Heart left ventricle (tissue), 16 donors: ENCODE measurements at places on chromosomes 11 and 22.
A peak's percentile ranks its signal among the peaks of the same experiment; 100 is the strongest.

DNA sequence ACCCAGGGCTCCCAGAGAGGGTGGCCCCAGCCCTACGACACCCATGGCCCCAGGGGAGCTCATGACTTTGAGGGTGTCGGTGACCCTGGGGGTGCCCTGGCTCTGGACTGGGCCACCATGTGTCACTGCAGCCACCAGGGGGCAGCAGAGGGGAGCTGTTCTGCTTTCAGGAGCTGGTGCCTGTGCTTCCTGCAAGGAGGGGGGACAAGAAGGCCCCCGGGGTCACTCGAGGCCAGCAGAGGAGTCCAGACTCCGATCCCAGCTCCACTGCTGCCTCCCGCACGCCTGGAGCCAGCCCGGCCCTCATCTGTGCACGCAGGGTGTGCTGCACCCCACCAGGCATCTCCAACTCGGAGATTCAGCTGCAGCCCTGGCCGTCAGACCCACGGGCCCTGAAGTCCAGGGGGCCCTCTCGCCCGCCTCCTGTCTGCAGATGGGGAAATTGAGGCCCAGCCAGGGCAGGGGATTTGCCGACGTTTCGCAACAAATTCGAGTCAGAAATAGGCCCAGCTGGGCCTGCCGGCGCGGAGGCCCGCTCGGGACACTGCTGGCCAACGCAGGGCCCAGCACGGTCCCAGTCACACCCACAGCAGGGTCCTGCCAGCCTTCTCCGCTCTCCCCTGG lies 29.5 kb upstream of the WNT7B start:
- DNase-seq = peak; percentile 97

DNA sequence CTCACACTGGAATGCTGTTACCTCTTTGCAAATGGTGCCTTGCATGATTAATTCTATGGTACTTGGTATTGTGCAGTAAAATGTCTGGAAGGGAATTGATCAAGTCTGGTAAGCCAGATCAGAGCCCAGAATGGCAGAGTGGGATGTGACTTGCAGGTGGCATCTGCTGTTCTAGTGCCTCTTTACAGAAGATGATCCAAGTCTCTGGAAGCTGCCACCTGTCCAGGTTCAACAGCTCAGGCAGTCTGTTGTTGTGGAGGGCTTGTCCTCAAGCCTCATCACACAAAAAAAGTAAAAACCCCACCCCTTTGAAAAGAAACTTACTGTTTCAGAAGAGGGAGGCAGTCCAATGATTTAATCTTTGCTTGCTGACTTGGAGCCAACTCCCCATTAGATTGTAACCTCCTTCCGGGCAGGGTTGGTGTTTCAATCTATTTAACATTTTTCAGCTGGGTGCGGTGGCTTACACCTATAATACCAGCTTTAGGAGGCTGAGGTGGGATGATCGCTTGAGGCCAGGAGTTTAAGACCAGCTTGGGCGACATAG lies 17.1 kb downstream of the ZNRF3 start:
- no peak for DNase-seq

GRCh38 chr22:19678949-19679521 lies 35.3 kb upstream of the SEPTIN5 start:
- DNase-seq = no peak

DNA sequence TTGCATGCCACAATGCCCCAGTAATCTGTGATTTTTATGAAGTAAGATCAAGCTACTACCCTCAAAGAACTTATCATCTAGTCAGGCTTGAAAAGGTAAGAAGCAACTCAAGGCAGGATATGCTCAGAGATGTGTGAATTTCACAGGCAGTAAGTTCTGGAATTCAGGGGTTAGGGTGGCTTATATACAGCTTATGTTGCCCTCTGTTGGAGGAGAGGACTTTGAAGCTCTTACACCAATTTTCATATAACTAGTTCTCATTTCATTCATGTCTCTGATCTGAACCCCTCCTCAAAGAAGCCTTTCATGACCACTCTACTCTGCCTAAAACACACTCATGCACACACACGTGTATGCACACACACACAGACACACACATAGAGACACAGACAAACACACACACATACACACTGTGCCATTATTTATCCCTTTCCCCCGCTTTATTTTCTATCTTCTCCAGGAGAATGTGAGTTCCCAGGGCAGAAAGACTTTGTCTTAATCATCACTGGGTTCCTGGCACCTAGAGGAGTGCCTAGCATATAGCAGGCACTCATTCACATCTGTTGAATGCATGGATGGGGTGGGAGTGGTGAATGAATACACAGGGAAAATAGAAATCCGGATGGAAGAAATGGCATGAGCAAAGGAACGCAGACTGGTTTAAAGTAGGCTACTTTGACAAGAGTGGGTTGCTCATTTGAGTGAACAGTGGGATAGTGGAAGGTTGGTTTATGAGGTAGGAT lies 220.7 kb upstream of the ZBED5 start:
- no peak for DNase-seq

GRCh38 chr11:112650527-112650926 lies 310.7 kb upstream of the NCAM1 start:
- no peak for DNase-seq

GRCh38 chr11:45832811-45833441 lies 14.3 kb upstream of the CRY2 start:
- DNase-seq = no peak

DNA sequence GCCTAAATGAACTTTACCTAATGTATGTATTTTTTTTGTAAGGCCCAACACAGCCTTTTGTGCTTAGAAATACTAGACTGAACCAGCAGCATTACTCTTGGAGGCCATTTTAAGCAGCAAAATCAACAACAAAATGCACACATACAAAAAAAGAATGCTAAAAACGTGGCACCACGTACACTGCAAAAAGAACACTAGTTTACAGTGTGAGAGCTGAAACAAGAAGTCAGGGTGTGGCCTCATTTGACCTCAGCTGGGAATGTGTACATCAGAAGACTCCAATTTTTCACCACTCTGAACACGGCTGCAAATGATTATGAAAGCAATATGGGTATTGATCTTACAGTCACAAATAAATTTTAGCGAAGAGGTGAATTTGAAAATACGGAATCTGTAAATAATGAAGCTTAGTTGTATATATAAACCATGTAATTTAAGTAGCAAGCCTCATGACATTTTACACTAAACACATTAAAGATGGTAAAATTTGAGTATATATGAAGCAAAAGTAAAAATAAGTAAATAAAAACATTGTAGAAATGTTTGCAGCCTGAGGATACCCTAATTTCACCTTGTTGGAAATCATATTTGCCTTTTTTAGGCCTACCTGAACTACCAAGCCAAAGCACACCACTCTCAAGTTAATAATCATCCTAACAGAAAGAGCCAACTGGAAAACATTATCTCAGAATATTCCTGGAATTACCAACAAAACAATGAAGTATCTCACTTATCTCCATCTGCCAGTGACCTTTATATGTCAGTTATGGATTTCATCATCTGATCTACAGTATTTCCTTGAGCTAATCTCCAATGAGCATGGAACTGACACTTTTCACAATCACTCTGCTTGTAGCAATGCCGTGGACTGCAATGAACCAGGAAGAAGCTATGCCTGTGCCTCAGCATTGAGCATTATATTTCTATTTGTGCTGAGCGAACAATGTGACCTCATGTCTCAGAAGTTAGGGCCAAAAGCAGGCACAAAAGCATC lies 319.5 kb upstream of the FAT3 start:
- no peak for DNase-seq

GRCh38 chr11:102620179-102620578 lies 5.0 kb downstream of the MMP20 start:
- DNase-seq = no peak

GRCh38 chr11:47407746-47408590 lies at the start of gene SLC39A13:
Gene SLC39A13, plus strand, starts transcription at chr11:47408590. Its CDS starts 1,505 bp downstream, at chr11:47410095.
- peak; percentile 98 for DNase-seq

DNA sequence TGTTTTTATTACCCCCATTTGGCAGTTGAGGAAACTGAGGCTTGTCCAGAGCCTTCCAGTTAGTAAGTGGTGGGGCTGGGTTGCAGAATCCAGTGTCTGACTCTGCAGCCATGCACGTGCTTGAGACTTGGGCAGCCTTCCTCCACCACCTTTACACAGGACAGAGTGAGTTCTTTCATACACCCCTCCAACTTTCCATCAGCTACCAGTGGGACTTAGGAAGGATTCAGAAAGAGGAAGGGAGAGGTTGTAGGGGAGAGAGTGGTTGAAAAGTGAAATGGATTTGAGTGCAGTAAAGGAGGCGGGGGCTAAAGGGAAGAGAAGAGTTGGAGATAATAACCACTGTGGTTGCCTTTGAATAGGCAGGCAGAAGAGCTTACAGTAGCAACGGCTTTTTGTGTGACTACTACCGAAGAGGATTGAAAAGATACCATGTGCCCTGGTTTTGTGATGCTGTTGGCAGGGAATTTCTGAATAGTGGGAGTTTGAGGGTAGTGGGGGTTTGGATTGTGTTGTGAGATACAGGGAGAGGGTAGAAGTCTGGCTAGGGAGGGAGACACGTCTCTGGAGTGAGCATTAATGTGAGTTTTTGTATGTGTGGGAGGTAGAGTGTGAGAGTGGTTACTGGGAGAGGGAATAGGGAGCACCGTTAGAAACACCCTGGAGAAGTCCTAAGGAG lies 1.7 kb downstream of the UVRAG start:
- no peak for DNase-seq

DNA sequence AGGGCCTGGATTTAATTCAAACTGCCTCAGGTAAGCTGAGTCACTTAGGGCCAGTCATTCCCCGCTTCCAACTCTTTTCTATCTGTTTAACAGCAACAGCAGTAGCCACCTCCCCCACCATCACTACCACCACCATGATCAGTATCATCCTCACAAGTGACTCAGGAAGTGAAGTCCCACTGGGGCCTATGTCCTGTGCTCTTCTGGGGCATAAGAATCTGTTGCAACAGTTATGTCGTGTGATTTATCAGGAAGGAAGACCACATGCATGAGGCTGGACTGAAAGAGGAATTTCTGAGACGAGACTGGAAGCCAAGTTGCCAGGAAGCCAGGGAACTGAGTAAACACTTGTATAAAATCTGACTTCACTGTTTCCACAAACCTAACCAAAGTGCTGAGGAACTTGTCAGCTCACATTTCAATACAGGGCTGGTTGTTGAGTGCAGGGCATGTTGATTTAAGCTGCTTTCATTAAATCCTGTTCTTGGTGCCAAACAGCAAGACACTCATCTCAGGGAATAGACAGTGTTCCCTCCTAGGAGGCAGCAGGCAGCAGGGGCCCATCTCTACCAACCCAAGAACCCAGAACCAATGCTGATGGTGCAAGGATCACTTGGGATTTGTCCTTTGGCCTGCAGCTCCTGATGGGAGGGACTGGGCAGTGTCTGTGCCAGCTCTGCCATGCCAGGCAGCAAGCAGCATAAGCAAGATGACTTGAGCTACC lies 226.7 kb upstream of the NARS2 start:
- peak; percentile 49 for DNase-seq

DNA sequence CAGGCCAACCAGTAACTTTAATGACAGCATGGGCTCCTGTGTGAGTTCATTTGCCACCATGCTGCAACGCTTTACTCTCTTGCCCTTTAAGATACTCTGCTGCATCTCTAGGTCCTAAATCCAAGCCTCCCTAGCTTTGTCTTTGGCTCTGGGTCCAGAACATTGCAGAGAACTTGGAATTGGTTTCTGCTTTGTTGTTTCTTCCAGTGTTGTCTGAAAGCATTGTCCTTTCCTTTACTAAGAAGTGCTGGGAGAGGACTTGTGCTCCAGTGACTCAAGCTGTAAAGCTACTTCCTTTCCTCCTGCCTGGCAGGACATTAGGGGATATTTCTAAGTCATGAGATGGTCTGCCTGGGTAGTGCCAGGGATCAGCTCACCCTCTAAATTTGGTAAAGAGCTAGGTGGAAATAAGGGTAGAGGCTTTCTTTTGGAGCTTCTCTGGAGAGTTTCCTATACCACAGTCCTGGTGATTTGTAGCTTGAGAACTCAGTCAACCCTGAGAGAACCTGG lies 202.5 kb upstream of the CADM1 start:
- DNase-seq = no peak

GRCh38 chr11:67576735-67577475 lies 6.7 kb upstream of the GSTP1 start:
- no peak for DNase-seq

DNA sequence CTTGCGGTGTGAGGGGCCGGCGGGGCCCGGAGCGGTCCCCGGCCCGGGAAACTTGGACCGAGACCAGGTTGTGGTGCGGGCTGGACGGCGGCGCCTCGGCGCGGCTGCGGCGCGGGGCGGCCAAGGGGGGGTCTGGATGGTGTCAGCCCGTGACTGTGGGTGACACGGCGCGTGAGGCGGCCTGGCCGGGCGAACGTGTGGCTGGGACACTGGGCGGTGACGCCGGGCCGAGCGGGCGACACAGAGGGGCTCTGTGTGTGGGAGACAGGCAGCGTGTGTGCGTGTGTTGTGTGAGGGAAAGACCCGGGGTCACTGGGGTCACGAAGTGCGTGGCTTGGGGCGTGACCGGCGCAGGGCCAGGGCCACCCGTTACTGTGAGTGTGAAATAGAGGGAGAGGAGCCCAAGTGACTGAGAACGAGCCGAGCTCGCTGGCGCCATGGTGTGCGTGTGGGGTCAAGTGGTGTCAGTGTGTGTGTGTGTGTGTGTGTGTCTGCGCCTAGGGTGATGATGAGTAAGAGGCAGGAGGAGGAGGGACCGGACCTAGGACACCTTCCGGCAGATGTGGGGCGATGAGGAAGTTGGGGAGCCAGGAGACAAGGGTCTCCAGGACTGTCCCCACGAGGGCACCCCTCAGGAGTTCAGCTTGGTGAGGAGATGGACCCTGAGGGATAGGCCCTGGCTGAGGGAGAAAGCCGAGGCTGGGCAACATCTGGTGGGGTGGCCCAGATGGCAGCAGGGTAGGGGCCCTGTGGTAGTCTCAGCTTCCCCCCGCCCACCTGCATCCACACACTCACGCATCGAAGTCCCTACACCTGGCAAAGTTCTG lies 817 bp downstream of the RELT start:
- peak; percentile 74 for DNase-seq

DNA sequence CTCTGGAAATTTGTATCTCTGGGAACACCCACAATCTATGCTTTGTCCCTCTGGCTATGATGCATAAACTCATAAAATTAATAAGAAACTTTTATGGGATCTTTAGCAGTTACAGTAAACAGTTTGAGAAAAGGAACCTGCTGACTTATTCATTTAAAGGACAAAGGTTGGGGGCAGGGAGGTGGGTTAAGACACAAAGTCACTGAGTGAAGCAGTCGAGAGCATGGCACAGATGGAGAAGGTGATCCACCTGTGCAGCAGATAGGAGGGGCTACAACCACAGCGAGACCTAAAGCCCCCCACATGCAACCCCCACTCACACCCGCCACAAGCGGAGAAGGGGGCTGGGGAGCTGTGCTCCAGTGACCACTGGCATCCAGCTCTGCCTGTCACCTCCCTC lies 45.0 kb downstream of the SMCO4 start:
- DNase-seq = no peak

DNA sequence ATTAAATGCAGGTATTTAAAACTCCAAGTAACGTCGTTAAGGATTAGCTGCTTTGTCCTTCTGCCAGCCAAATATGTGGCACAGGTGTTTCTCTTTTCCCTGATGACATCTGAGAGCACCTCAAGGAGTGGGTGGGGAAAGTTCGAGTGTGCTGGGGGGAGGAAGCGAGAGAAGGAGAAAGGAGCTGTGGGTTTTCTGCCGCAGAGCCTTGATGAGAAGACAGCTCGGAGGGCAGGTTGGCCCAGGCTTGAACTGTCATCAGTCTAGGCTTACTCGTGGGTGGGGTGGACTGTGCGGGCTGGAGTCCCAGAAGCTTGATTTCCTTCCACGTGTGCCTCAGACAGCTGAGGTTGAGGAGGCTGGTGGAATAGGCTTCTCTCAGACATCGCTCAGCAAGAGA lies 15.2 kb upstream of the SORL1-AS1 start:
- DNase-seq = no peak
